Right lobe of liver (tissue), 6 donors: ENCODE measurements at places on chromosomes 6 and 20.

DNA sequence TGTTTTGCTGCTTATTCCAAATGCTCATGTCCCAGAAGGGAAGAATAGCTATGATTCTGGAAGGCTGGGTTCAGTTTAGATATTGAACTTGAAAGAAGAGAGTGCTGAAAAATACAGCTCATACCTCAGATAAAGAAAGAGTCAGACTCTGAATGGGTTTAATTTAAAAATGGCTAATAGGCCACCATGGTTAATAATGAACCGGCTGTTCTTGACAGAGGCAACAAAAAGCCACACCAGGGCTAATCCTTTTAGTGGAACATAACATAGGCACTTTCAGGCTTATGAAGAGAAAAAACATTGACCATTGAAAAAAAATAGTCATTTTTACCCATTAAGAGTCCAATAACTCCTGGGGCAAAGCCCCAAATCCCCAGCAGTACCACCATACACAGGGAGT is 59.4 kb downstream of the TNFRSF21 start:
- no peak for DNase-seq
- H3K36me3 ChIP-seq: no peaks in the 10 kb centered on the region
- no peaks in the 10 kb centered on the region for H3K27me3 ChIP-seq
- no peak overlapping the region for H3K27ac ChIP-seq
- no peaks in the 10 kb centered on the region for H3K4me1 ChIP-seq
- no peak overlapping the region for H3K4me3 ChIP-seq

- no peaks in the 10 kb centered on the region for H3K27me3 ChIP-seq
- no peak overlapping the region for H3K4me3 ChIP-seq
- H3K27ac ChIP-seq: no peak overlapping the region
- H3K4me1 ChIP-seq: no peaks in the 10 kb centered on the region
Observed at GRCh38 chr20:39752262-39752876, 790.2 kb downstream of the DHX35 start.

GRCh38 chr6:43383021-43383667 is 13.7 kb upstream of the ZNF318 start:
- H3K27ac ChIP-seq: no peak overlapping the region
- no peaks in the 10 kb centered on the region for H3K4me1 ChIP-seq
- H3K36me3 ChIP-seq: no peaks in the 10 kb centered on the region
- no peak for DNase-seq
- H3K4me3 ChIP-seq: no peak overlapping the region
- H3K27me3 ChIP-seq: no peaks in the 10 kb centered on the region

DNA sequence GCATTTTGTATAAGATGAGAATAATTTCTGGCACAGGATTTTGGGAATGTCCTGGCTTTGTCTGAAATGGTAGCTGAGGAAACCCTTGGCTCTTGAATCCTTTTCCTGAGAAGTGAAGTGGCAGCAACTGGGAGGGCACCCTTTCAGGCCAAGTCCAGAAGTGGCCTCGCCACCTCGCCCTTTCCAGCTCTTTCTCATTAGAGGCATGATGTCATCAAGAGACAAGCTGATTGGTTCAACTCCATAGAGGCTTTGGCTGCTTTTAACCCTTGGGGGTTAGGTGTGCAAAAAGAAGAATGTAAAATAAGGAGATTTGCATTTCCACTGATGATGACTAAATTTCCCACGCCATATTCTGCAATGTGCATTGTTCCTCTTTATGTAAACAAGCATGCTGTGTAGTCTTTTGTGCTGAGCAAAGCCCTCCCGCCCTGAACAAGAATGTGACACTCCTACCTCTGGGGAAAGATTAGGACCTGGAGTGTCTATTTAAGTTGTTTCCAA is 116.5 kb downstream of the TCP11 start:
- peaks cover 16% of the 10 kb centered on the region for H3K4me1 ChIP-seq
- no peak overlapping the region for H3K4me3 ChIP-seq
- no peaks in the 10 kb centered on the region for H3K27me3 ChIP-seq
- H3K27ac ChIP-seq: no peak overlapping the region
- DNase-seq: no peak
- H3K36me3 ChIP-seq: peaks cover 5% of the 10 kb centered on the region

DNA sequence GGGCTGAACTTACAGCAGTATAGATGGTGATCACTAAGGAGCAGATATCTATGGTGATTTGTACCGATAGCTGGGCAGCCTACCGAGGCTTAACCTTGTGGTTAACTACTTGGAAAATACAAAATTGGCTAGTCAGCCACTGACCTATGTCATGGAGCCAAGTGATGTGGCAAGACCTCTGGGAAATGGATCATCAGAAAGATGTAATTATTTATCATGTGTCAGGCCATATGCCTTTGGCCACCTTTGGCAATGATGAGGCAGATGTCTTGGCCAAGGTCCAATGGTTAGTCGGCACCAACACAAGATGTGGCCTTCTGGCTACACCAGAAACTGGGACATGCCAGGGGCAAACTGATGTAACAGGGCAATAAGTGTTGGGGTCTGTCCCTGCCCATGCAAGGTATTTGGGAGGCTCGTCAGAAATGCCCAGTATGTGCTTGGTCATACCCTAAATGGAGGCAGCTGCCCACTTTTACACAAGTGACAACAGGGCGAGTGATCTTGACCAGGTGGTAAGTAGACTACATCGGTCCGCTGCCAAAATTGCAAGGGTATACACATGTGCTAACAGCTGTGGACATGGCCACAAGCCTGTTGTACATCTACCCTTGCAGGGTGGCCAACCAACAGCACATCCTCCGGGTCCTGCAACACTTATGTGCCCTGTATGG is 30.1 kb downstream of the HDDC2 start:
- H3K4me3 ChIP-seq: no peak overlapping the region
- no peaks in the 10 kb centered on the region for H3K4me1 ChIP-seq
- H3K36me3 ChIP-seq: no peaks in the 10 kb centered on the region
- no peak for DNase-seq

- H3K27ac ChIP-seq: peak overlapping the region; percentile 10
- H3K27me3 ChIP-seq: no peaks in the 10 kb centered on the region
- peaks cover 29% of the 10 kb centered on the region for H3K36me3 ChIP-seq
- H3K4me3 ChIP-seq: no peak overlapping the region
Observed at GRCh38 chr20:17957505-17958363, 10.9 kb downstream of the SNX5 start.

DNA sequence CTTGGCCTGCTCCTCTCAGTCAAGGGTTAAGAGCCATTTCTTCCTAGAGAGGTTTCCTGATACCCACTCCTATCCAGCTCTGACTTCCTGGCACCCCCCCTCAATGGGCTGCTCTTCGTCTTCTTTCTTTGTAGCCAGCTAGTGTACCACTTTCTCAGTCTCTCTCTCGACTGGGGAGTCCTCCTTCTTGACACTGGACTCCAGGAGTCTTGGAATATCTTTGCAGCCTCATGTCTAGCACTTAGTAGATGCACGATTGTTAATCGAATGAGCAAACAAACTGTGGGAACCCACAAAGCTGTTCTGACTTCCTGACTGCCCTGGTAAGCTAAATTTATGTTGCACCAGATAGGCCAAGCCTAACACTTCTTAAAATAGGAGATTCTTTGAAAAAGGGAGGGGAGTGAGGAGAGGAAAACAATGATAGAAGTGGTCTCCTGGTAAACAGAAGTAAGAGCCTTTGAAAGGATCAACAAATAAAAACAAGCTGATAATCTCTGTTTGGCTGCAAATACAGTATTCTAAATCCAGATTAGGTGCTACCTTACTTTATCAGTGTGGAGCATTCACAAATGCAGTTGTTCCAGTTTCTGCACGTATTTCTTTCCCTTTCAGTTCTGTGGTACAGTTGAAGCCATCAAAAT is 160.1 kb upstream of the CITED2 start:
- peaks cover 15% of the 10 kb centered on the region for H3K4me1 ChIP-seq
- H3K27me3 ChIP-seq: no peaks in the 10 kb centered on the region
- no peak for DNase-seq
- no peak overlapping the region for H3K27ac ChIP-seq
- H3K36me3 ChIP-seq: no peaks in the 10 kb centered on the region

GRCh38 chr6:139433631-139434419 is 59.4 kb upstream of the CITED2 start:
- no peaks in the 10 kb centered on the region for H3K4me1 ChIP-seq
- no peaks in the 10 kb centered on the region for H3K27me3 ChIP-seq
- no peaks in the 10 kb centered on the region for H3K36me3 ChIP-seq
- H3K4me3 ChIP-seq: no peak overlapping the region
- H3K27ac ChIP-seq: no peak overlapping the region

DNA sequence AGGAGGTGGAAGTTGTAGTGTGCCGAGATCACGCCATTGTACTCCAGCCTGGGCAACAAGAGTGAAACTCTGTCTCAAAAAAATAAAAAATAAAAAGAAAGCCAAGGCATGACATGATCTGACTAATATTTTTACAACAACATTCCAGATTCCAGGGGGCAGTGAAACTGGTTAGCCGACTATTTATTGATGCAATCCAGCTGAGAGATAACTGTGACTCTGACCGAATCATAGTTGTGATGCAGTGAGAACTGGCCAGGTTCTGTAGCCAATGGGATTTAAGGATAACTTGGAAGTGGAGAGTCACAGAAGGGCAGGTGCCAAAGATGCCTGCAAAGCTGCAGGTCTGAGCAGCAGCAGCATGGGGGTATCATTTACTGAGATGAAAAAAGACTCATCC is 82.9 kb upstream of the TSHZ2 start:
- no peak overlapping the region for H3K4me3 ChIP-seq
- DNase-seq: no peak
- no peaks in the 10 kb centered on the region for H3K4me1 ChIP-seq
- no peaks in the 10 kb centered on the region for H3K27me3 ChIP-seq
